GDM1 (cell line): ENCODE measurements at places on chromosomes 3 and 15.

- peak; percentile 52 for DNase-seq
These were observed 120.3 kb downstream of the ETFA start for GRCh38 chr15:76190751-76191538.

- DNase-seq = no peak
These were observed 6.9 kb upstream of the ALPK3 start for GRCh38 chr15:84810073-84810840.

DNA sequence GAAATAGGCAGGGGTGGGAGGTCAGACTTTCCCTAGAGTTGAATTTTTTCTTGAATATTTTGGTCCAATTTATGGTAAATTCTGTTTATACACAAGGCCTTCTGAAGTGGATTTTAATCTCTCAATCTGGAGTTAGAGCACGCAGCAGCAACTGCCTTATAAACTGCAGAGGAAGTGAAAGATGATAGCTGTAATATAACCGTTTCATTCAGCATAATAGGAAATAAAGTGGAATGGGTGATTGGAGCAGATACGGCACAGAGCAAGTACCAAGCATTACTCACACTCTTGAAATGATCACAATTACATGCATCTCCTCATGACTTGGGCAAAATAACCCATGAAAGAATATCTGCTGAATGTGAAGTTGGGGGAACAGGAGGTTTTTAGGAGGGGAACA, 106.8 kb downstream of the ARRDC4 start:
- no peak for DNase-seq

GRCh38 chr15:101277943-101278564, 769 bp upstream of the SELENOS start:
- no peak for DNase-seq

- DNase-seq = no peak
These were observed 425.0 kb upstream of the ADAMTS9 start for GRCh38 chr3:65112751-65113300.

DNA sequence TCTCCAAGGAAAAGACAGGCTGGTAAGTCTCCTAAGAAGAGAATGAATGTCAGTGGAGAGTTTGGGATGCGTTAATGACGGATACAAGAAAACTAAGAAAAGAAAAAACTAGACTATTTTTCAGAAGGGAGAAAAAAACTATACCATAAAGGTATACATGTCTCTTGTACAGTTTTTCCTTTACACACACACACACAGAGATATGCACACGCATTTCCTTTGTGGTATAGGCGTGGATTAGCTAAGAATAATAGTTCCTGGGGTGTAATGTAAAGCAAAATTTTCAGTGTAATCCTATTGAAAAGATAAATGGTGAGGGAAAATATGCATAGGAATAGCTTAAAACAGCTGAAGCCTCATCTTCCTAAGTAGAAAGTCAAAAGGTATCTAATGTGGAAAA, 36.3 kb downstream of the GABPB1 start:
- no peak for DNase-seq

DNA sequence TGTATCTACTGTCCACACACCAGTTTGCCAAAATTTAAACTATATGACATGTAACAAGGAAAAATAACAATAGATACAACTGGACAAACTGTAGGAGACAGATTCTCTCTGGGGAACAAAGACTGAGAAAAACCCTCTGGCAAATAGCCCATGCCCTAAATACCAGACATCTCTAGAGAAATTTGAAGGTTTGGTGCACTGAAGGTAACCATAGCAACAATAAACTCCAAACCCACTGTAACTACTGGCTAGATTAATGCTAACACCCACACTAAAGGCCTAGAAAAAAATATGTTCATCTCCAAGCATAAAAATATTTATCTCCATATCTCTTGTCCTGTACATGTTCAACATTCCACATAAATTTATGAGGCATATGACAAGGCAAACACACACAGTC, 267.1 kb downstream of the STXBP5L start:
- DNase-seq = no peak

GRCh38 chr3:52393131-52393807, 51.6 kb downstream of the SEMA3G start:
- DNase-seq = no peak

DNA sequence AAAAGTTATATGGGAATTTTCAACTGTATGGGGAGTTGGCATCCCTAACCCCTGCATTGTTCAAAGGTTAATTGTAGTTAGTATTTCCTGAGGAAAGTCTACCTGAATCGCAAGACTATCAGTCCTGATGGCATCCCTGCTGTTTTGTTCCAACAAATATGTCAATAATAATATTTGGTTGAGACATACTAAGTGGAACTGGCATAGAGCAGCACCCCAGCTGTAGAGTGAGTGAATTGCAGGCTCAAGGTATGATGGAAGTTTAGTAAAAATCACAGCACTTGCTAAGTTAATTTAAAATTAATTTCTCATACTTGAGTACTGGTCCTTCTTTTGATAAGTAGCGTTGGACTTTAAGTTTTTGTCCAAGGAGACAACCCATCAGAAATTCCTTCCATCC, 18.0 kb upstream of the COMMD2 start:
- DNase-seq = no peak

DNA sequence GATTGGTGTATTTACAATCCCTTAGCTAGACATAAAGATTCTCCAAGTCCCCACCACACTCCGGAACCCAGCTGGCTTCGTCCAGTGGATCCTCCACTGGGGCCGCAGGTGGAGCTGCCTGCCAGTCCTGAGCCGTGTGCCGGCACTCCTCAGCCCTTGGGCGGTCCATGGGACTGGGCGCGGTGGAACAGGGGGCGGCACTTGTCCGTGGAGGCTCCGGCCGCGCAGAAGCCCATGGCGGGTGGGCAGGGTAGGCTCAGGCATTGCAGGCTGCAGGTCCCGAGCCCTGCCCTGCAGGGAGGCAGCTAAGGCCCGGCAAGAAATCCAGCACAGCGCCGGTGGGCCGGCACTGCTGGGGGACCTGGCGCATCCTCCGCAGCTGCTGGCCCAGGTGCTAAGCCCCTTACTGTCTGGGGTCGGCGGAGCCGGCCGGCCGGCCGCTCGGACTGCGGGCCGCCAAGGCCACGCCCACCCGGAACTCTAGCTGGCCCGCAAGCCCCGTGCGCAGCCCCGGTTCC, 3.5 kb upstream of the RNU5B-1 start:
- DNase-seq = no peak

DNA sequence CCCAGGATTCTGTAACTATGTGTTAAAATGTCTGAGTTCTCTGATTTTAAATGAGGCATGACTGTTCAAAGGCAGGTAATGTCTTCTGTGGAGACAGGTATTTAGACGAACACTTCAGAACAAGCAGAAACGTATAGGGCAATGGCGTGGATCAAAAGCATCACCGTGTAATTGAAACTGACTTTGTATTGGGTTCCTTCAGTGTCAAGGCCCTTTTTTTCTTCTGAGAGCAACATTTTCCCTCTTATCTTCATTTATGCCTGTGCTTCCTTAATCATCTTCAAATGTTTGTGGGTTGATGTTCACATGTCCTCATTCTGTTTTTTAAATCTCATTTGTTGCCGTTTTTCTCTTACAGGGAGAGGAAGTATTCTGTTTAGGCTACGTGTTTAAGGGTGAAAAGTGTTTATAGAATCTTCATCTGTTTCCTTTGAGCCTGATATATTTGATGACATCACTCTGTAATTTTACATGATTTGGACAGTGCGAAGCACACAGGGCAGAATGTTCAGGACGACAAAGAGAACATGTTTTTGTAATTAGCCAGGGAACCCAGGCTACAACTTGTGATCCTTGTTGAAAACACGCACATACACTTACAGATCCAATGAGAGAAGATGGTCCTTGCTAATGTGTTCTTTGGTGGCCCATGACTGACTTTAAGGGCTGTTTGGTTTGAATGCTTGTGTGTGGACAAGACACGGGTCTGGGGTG, 196.0 kb downstream of the LRTM1 start:
- DNase-seq = no peak

DNA sequence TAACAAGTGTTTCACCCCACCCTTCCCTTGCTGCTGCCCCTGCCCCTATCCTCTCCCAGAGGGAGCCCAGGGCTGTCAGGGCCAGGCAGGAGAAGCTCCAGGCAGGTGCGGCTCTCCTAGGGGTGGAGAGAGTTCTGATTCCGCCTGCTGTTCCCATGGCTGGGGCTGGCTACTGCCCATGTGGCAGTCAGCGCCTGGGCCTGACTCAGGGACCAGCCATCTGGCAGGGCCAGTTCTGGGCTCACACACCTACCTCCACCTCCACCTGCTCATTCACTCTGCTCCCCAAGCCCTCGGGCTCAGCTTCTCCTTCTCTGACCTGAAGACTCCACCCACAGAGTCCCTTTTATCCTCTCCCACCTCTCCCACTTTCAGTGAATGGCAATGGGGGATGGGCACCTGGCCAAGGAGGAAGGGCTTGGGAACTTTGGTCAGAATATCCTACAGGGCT, 23.4 kb downstream of the AMOTL2 start:
- DNase-seq = no peak

DNA sequence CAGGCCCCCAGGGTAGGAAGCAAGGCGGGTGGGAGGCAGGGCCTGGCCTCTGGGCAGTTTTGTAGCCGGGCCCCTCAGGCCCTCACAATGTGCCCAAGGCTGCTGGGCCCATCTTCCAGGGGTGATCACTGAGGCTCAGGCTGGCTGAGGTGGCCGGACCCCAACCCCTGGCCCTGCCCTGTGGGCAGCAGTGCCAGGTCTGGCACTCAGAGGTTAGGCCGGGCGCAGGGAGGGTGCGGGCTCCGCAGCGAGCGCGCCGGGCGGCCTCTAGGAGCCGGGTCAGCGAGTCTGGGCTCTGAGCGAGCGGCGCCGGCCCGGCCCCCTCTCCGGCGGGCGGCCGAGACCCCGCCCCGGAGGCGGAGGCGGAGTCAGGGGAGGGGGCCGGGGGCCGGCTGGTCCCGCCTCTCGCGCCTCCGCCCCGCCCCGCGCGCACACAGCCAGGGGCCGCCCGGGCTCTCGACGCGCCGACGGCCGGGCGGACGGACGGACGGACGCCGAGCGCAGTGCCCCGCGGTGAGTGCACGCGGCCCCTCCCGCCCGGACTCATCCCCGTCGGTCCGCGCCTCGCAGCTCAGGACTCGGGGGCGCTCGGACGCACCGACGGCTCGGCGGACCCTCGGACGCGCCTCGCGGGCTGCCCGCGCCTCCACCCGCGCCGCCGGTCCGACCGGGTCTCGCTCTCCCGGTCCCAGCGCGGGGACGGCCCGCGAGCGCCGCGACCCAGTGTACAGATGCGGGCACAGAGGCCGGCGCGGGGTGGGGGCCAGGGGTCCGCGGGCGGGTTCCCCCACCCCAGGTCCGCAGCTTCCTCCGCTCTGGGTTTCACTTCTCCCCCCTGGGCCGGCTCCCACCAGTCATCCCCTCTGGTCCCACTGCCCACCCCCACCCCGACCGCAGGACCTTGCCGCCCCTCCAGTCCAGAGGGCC, at the start of gene FBLN2:
Gene FBLN2 (plus strand): TSS at position 430 of the 927 bp plus-strand sequence. CDS start 21,231 bp downstream, outside the sequence.
- DNase-seq = no peak

DNA sequence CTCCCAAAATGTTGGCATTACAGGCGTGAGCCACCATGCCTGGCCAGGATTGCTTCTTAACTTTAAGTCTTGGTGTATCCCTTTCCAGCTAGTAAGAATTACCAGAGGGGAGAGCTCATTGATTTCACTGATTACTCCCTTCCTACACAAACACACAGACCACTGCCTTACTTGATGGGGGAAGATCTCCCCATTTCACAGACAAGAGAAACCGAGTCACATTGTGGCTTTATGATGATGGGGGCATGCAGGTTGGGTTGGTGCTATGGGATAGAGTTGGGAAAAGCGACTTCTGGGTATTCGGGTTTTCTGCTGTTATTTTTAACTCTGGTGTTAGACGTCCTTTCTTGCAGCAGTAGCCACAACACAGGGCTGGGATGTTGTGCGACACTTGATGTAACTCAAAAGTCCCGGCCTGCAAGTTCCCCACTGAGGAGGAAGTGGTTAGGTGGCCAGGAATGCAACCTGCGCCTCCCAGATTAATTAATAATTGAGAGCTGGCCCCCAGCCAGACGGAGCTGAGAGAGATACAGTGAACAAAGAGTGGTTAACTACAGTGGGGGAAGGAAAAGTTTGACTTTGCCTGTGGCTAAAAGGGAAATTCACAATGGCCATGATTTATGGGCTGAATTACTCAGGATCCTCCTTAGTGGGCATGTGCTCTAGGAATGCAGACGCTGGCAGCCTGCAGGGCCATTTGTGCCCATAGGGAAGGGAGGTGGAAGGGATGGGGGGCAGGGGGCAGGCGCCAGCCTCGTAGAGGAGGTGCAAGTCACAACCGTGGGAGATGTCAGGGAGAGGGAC, 63.6 kb downstream of the SMAD6 start:
- DNase-seq = peak; percentile 71

GRCh38 chr15:48688493-48688892, 43.0 kb upstream of the FBN1 start:
- DNase-seq = no peak

DNA sequence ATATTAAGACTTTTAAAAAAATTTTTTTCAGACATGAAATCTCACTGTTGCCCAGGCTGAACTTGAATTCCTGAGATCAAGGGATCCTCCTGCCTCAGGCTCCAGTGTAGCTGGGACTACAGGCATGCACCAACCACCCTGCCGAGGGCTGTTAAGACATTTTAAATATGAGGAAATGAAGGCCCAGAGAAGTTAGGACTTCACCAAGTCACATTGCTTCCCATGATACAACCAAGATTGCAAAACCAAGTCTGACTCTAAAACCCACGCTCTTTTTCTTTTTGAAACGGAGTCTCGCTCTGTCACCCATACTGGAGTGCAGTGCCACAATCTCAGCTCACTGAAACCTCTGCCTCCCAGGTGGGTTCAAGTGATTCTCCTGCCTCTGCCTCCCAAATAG, 28.0 kb downstream of the PTPN9 start:
- DNase-seq = no peak

DNA sequence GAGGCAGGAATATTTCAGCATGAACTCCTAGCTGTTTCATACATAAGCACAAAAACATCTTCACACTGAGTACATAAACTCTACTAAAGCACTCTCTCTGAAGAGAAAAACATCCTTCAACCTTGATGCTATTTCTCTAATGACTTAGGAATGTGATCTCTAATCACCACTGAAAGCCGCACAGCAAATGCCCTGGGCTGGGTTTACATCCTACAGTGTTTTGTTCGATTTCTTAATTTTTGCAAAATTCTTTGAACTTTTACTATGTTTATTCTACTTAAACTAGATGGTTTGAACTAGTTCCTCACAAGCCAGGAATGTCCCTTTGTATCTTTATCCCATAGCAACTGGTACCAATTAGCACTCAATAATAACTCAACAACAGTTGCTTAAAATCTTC, 130.9 kb upstream of the ABI3BP start:
- no peak for DNase-seq
